ENCODE measurements at places on chromosomes 1 and 21.

DNA sequence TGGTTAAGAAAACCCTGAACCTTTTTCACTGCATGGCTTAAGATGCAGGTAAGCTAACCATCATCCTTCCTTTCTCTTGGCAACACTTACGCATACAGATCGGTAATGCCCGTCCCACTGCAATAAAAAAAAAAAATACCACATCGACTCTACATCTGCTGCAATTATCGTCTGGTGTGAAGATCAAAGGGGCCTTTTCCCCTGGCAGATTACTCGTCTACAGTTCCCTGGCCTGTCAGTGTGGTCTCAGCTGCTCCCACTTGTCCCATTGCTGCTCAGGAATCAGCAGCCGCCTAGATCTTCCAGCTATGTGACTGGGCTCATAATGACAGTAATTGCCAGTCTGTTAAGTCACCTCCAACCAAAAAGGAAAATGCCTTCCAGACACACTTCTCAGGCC lies 133.1 kb downstream of the SETD4 start:
- no peak for DNase-seq

DNA sequence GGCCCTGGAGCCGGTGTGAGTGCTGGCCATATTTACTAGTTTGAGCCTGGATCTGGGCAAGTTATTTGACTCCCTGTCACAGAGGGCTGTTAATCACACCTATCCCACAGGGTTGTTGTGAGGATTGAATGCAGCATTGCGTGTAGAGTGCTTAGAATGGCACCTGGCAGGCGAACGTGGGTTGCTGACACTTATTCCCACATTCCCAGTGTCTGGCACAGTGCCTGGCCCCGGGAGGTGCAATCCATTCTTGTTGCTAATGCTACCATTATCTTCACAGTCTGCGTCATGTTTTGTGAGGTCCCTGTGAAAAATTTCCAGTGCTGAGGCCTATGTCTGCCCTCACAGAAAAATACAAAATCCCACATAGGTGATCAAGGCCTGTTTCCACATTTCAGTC lies 66.1 kb downstream of the CD2 start:
- no peak for DNase-seq

- DNase-seq, result no peak
Measured at GRCh38 chr1:30005972-30006619, 717.3 kb downstream of the MATN1 start.

- no peak for DNase-seq
Measured at GRCh38 chr1:31699341-31699891, 4.4 kb downstream of the COL16A1 start.

DNA sequence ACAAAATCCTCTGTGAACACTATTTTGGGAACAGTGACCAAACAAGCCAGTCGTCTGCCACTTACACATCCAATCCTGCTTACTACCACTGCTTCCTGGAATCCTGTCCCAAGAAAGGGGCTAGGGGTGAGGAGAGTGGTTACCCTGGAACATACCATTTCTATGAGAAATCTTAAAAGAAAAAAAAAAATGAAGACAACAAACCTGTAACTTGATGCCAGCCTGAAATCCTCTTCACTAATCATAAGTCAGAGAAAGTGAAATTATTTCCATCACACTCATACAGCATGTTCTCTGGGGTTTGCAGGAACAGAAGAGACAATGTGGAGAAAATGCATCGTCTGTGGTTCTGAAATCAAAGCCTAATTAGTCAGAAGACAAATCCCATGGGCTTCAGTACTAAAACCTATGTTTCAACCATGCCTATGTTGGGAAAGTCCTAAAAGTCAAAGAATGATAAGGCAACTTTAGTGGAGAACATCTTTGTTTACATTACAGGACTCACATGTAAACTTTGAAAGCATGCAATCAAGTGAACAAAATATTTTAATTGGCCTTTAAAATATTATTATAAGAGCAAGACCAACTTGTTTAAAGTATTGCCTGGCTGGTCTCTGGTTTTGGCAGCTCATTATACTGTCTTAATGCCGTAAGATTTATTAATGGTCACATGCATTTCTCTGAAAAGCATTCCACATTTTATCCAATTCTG lies 220.7 kb downstream of the LTN1 start:
- DNase-seq, result no peak

DNA sequence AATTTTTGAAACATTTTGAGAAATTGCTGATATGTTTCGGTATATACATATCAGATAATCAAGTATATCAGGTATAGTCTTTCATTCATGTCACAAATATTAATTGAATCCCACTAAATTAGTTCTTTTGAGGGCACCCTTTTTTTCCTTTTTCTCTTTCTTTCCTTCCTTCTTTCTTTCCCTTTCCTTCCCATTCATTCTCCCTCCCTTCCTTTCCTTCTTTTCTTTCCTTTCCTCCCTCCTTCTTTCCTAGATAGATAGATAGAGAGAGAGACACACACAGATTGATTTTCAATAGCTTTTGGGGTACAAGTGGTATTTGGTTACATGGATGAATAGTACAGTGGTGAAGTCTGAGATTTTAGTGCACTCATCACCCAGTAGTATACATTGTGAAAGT lies 5.7 kb downstream of the NSL1 start:
- no peak for DNase-seq

DNA sequence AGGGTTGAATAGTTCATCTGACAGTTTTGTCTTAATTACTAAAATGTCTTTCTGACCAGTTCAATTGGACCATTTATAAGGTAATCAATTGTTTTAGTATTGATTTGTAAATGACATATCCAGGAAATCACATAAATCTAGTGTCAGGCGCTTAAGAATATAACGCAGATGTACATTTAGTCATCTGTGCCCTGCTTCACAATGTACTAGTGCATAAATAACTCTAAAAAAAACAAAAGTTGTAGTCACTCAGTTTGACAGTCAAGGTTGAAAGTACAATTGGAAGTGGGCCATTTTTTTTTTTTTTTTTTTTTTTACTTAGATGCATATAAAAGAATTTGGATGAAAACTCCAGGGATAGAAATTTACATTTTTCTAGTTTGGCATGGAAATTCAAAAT lies 490.4 kb downstream of the PTPRC start:
- DNase-seq, result no peak

DNA sequence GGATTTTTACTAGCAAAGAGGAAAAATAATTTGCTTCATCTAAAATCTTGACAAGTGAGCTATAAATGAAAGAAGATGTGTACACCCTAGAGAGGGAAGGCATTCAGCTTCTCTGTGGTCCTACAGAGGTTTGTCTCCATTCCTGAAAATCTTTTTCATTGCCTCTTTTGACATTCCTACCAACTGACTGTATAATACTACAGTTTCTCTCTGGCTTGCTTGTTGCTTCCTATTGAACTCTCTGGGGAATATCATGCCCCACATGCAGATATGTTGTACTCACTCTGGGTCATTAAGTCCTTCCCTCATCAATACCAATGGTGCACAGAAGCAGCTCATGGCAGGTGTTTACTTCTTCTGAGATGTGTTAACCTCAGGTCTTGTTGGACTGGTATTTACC lies 371.2 kb upstream of the PLXNA2 start:
- DNase-seq, result no peak

DNA sequence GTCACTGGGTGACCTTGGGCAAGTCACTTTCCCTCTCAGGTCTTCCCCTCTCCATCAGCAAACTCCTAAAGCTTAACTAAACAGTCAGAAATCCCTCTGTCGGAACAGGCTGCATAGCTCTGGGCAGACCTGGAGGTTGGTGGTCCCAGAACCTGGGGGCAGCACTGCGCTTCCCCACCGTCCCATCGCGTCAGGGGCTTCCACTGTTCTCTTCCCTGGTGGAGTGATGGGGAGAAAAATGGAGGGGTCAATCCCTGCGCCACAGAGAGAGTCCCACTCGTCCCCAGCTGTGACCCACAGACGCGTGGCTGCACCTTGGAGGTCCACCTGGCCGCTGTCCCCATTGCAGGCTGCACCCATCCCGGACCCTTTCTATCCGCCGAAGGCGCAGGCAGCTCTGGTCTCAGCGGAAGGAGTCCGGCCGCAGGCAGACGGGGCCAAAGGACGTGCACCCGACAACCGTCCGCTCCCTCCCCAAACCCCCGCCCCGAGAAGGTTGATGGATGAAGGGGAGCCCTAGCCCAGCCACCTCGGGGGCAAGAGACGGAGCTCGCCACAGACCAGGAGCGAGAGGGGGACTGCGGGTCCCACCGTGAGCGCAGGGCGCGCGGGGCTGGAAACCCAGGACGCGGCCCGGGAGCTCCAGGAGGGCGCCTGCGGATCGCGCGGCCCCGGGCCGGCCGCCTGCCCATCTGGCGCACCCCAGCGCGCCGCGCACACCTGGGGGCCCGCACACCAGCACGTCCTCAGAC lies 588 bp upstream of the WNT3A start:
- DNase-seq, result no peak

DNA sequence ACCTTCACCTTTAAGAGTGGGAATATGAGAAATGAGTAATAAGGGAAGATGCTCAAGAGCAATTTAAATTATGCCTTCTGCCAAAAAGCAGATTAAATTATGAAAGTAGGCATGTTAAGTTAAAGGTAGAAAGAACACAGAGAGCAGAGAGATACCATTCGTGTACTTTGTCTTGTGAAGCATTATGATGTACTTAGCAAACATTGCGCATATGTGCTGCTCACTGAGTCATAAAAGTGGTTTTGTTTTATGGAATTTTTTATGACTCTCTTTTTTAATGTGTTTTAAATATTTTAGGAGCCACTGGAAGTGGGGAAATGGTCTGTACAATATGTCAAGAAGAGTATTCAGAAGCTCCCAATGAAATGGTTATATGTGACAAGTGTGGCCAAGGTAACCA lies 35.3 kb downstream of the MTF2 start:
- no peak for DNase-seq

DNA sequence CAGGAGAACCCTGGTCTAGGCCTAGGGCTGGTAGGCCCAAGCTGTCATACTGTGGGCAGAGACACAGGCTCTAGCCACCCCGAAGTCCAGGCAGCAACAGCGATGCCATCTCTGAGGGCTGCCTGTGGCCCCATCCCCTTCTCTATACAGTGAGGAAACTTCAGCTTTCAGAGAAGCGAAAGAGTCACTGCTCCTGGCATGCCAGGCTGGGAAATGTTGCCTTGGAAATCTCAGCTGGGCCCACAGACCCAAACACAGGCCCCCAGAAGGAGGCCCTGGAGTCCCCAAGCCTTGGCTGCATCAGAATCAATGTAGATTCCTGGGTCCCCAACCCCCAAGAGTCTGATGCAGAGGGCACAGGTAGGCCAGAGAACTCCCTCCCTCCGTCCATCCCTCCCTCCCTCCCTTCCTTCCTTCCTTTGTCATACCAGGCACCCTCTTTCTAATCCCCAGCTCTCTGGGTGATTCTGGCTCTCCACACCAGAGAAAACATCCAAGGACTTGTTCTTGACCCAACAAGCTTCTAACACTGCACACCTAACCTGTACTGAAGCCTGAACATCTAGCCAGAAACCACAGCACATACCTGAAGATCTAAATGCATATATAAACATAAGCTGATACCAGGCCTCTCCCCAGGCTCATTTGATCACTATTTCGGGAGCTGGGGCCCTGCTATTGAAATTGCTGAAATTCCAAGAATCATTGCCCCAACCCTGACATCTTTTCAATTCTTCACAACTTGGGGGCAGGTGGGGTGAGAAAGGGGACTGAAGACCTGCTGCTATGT lies 143.2 kb upstream of the EDN2 start:
- no peak for DNase-seq

- peak; percentile 14 for DNase-seq
Measured at GRCh38 chr1:66367369-66367768, 166.6 kb upstream of the SGIP1 start.

DNA sequence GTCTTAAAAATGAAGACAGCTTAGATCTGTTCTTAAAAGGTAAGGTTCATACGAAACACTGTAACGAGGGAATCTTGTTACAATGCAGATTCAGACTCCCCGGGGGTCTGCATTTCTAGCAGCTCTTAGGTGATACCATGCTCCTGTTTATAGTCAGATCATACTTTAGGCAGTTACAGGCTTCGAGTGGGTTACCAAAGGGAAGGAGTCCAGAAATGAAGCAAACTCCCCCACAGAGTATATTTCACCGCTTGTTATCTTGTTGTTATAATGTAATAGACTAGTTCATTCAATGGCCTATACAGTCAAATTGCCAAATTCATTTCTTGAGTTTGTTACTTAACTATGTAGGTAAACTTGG lies 601.1 kb downstream of the USP25 start:
- DNase-seq, result no peak

- DNase-seq, result no peak
Measured at GRCh38 chr1:1310109-1310385, 1.6 kb downstream of the PUSL1 start.

DNA sequence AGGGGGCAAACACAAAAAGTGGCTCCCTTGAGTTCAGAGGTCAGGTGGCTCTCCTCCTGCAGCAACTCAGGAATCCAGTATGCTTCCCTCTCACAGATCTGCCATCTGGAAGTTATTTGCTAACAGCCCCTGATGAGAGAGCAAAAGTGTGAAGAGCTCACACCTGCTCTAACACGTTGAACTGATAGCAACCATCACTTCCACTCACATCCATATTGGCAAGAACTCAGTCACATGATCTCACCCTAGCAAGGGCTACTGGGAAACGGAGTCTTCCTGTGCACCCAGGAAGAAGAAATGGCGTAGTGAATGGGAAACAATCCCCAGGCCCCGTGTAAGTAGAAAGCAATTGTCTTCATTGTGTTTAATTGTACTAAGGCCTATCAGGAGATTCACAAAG lies 20.7 kb upstream of the SLC45A1 start:
- DNase-seq, result no peak

GRCh38 chr1:160767395-160768294 lies 28.3 kb upstream of the LY9 start:
- no peak for DNase-seq

- no peak for DNase-seq
Measured at GRCh38 chr1:30773722-30774358, 16.3 kb upstream of the LAPTM5 start.

- no peak for DNase-seq
Measured at GRCh38 chr1:7060745-7061144, 275.5 kb downstream of the CAMTA1 start.

DNA sequence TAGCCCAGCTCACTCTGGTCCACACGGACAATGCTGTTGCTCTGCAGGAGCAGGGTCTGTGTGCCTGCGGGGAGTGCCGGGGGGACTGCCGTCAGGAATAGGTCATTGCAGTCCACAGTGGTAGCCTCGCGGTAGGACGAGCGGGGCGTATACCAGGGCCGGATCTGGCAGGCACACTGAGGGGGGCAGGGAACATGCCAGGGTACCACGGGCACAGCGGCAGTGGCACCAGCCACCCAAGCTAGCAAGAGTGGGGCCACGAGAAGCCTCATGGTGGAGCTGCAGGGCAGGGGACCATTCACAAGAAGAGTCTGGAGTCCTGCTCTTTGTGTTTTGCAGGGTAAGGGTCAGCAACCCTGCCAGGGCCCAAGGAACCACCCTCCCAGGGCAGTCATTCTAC lies 65.8 kb downstream of the LRRN2 start:
- DNase-seq, result no peak

DNA sequence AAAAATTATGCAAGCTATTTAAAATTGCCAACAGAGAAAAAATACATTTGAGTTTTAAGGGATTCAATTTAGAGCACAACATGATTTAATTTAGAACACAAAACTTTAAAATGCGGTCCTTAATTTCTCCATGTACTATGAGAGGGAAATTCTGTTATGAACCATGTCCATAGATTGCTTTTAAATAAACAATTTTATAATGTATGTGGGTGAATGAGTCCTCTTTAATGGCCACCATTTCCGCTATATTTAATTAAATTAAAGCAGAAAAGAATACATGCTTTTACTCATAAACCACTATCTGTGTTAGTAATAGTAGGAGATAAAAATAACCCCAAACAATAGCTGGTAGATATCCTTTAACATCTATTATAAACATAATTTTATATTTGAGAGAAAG lies 914.6 kb downstream of the LTN1 start:
- no peak for DNase-seq
